Sigmoid colon (tissue), 7 donors: ENCODE measurements at places on chromosomes 12 and 14. TPM values are rescaled to one million over a fixed set of nuclear protein-coding genes. Genes with fewer than 3 reads are reported as not detected.

The LEMD3 gene
- 17.7 TPM for total RNA-seq

DNA sequence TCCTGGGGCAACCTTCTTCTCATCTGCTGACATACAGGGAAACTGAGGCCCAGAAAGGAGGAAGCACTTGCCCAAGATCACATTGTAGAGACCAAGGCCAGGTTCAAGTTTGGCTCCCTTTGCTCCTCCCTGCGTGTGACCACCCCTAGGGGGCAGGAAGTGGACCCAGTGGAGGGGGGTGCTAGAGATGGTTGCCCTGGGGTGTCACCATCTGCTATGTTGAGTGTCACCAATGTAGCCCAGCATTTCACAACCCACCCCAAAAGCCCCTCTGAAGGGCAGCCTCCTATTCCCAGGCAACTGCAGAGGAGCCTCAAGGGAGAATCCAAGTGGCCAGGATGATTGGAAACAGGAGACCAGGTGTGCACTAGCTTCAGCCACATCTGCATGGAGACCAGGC lies 12.0 kb upstream of the RBM19 start:
- peaks cover 46% of the 10 kb centered on the region for H3K27me3 ChIP-seq
- no peak overlapping the region for H3K27ac ChIP-seq
- no peak for DNase-seq
- H3K36me3 ChIP-seq, result no peaks in the 10 kb centered on the region
- no peak overlapping the region for H3K4me3 ChIP-seq

- no peaks in the 10 kb centered on the region for H3K4me1 ChIP-seq
- H3K36me3 ChIP-seq, result no peaks in the 10 kb centered on the region
- no peak for DNase-seq
- no peak overlapping the region for H3K4me3 ChIP-seq
- no peak overlapping the region for H3K27ac ChIP-seq
These were observed 257.9 kb upstream of the FOXN3 start for GRCh38 chr14:89674936-89675335.

The ADGRD1 gene
- 22.5 TPM for total RNA-seq

- H3K4me3 ChIP-seq, result no peak overlapping the region
- DNase-seq, result no peak
- no peaks in the 10 kb centered on the region for H3K4me1 ChIP-seq
- H3K27ac ChIP-seq, result no peak overlapping the region
These were observed 4.6 kb downstream of the METTL3 start for GRCh38 chr14:21506557-21506956.
